ENCODE measurements at places on chromosomes 1 and 21.
A peak's percentile ranks its signal among the peaks of the same experiment; 100 is the strongest.

DNA sequence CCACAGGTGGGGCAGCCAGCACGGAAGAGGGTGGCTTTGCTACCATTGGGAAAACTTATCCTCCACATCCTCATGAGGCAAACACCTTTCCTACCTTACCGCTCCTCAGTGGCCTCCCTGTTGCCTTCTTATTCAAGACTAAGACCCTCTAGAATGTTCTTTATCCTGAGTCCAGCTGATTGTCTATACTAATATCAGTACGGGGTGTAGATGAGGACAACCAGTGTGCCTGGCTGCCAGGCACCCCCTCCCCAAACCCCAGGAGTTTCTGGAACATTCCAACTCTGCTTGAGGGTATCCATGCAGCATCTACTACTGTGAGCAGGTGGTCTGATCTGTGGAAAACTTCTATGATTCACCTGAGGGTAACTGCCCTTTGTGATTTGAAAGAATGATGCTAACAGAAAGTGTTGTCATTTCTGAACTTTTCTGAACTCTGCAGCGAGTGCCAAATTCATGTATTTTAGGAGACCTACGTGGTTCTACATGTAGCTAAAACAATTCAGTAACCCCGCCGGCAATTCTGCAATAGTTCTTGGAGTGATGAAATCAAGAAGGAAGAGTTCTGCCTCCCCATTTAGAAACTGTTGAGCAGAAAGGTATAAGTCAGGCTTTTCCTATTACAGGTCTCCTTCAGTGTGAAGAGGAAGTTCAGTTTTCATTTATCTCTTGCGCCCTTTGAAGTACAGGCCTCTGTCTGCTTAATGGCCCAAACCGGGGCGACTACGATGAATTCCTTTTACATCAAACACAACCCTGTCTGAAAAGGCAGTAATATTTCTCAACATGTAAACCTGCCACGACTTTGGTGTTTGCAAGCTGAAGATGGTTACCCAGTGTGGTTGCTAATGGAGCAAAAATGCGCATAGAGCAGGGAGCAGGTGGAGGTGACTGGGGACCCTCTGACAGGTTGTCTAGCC is 80.4 kb downstream of the RUNX1 start:
- DNase-seq, result no peak

- DNase-seq, result no peak
Observed at GRCh38 chr1:70978623-70979022, 69.0 kb downstream of the PTGER3 start.

- DNase-seq, result no peak
Observed at GRCh38 chr21:27633631-27634030, 666.7 kb upstream of the ADAMTS5 start.

GRCh38 chr1:88302843-88303486 is 381.1 kb upstream of the PKN2 start:
- DNase-seq, result peak; percentile 20

DNA sequence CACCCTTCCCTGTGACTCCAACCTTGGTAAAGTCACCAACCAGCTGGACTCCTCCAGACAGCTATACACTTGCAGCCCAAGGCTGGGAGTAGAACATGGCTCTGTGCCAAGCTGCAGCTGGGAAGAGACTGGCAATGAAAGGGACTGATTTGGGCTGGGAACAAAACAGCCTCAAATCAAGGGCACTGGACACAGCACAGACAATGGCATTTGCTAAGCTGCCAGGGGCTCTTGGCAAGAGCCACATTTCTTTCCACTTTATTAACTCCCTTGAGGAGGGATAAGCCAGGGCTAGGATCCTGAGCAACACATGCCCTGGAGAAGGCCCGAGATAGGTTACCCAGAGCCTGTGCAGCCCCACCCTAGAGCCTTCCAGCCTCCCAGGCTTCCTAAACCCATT is 12.0 kb downstream of the SYT11 start:
- no peak for DNase-seq

DNA sequence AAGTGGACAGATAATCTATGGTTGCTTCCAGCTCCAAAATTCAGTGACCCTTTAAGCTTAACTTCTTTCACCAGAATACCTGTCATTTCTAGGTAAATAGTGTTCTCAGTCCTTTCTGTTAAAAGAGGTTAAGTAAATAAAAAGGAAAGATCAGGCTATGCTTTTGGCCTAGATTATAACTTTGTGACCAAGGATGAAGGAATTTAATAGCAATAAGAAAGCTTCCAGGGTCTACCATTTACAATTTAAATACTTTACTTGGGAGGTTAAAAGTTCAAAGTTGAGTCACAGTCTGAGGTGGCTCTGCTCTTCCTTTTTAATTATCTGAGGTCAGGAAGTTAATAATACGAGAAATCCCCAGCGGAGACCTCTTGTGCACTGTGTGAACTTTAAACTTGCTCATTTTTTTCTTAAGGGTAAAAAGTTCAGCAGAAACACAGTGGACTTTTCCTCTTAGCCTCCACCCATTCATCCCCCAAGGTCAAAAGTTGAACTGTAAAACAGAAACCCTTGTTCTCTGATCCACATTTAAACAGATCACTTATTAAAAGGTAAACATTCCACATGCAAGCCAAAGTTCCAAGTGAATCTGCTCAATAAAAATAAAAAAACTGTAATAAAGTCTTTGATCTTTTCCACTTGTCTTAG is 187.1 kb downstream of the NRIP1 start:
- peak; percentile 27 for DNase-seq

DNA sequence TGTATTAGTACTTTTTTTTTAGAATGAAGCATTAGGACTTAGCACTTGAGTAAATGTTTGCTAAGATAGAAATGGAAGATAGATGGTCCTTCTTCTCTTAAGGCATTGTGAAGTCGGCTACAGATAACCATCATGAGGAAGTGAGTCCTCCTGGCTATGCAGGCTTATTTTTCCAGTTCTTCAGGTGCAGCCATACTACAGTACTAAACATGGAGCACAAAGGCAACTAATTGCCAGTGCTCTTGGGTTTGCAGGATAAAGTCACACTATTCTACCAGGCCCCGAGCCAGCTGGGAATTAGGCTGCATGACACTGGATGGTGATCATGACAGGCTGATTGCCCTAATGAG is 197.3 kb upstream of the SGIP1 start:
- no peak for DNase-seq

GRCh38 chr1:166197597-166197996 is 30.8 kb upstream of the FAM78B start:
- no peak for DNase-seq

DNA sequence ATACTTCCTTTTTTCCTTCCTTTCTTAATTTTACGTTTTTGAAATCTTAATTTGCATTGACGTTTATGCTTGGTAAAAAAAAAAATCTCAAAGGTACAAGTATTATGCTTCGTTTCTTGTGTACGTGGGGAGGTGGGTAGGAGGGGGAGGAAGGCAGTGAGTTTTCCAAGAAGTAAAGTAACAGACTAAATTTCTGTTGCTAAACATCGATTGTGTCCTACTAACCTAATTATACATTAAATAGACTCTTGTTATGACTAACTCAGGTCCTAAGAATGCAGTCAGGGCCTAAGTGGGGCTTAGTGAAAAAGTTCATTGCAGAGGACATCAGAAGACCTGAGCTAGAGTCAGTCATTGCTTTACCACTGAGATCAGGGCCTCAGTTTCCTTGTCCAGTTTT is 17.5 kb downstream of the NEK7 start:
- no peak for DNase-seq

DNA sequence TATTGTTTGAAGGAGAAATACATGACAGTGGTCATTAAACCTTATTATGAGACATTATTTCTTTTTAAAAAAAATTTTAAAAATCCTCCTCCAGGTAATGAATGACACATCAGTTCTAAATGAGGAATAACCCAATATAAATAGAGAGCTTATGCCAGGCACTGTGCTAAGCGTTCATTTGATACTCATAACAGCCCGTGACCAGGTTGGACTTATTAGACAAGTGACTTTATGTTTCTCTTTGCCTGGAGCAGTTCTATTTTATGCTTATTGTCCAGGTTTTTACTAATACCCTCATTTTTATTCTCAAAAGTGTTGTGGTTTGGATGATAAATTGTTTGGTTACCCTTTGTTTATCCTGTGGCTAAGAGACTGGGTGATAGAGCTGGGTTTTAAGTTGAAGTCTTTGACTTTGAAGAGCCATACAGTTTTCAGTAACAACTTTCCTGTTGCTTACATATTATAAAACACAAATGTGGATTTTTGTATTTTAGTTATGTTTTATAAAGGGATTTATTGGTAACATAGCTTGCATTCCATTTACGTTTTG is 84.2 kb downstream of the RABGAP1L start:
- no peak for DNase-seq

GRCh38 chr1:11256299-11256698 is 6.1 kb downstream of the MTOR start:
- no peak for DNase-seq

DNA sequence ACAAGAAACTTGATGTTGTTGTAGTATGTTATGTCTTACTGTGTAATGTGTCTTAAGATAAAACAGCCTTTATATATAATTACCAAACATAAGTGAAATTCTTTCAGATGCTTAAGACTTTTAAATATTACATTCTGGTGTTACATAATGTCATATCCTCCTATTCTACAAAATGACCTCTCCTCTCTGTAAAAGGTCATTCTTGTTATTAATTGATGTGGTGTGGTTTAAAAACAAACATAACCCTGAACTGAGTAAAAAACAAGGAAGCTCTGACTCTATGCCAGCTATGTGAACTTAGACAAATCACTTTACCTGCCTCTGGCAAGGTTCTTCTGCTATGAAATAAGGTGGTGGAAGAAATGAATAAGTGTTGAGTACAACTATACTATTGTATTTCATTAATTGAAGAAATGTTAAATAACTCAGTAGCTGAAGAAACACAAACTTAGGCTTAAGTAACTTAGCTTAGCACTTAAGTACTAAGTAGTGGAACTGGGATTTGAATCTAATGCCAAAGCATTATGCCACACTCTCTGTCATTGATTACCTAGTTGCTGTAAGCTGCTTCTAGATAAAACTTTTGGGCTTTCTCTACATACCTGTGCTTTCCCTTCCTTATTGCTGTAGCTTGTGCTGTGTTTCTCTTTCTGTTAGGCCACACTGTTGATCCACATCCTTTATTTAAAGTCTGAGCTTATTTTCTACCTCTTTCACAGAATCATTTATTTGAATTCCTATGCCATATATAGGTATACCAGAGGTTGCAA is 859 bp upstream of the ANGPTL1 start:
- DNase-seq, result no peak

All from RWPE1 (cell line).